ENCODE measurements at places on chromosomes 3 and 15.

DNA sequence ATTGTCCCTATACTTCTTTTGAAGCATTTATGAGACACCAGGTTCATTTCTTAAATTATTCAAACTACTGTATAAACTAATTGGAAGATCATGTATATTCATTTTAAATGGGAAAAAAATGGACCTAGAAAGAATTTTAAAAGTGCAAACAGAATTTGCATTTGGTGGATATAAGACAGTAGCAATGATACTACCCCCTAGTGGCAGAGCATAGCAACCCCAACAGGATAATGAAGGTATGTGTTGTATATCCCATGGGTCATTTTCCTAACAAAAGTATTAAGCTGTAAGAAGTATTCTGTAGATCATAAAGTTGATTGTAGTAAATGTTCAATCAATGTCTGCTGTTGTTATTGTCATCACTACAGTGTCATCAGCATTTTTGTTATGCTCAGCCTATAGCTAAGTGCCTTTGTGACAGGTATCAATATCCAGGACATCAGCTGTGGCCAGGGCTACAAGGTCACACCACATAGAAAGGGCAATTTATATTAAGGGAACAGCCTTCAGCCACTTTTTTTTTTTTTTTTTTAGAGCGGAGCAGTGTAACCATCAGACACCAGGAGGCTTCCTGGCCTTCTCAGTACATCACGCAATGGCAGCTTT is 175.8 kb downstream of the FOXB1 start:
- DNase-seq, result peak; percentile 59

DNA sequence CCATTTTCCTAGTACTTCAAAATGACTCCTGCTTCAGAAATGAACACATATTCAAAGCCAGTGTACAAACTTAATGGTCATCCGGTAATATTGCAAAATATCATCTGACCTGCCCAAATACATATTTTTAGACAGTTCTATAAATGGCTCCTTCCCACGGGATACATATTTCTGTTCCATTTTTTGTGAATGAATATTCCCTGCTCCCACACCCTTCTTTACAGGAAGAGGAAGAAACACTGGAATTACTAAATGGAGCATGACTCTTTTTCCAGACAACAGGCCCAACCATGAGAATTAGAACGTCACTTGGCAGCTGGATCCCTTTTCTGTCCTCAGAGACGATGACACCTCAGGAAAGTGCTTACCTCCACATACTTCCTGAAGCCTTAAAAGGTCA is 38.0 kb upstream of the CBLB start:
- DNase-seq, result peak; percentile 71

- no peak for DNase-seq
Measured at GRCh38 chr3:95177096-95177495, 1114.2 kb downstream of the NSUN3 start.

GRCh38 chr3:183264268-183264667 is 11.2 kb downstream of the B3GNT5 start:
- DNase-seq, result no peak

- DNase-seq, result peak; percentile 85
Measured at GRCh38 chr15:78457101-78457500, 19.1 kb downstream of the IREB2 start.

DNA sequence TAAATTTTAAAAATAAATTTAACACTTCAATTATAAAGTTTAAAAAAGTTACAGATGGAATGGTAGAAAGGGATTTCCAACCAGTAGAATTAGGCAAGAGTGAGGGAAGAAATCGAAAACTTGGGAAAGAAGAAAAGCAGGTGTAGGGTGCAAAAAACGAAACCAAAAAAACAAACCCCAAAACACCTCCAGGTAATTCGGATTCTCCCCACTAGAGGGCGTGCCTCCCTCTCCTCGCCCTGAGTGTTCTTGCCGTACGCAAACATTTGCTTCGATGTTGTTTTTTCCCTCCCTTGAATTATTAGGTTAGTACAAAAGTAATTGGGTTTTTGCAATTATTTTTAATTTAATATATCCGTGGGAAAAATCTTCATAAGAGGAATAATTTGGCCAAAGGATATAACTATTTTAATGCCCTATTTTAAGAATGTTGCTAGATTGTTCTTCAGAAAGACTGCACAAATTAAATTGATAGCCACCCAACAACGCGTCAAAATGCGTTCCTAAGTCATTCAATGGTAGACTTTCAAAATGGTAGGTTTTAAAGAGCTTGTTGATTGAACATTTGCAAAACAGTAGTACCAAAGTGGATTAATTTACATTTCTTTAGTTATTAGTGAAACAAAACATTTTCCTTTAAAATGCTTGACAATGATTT is 63.7 kb downstream of the SLC30A4 start:
- DNase-seq, result peak; percentile 33

DNA sequence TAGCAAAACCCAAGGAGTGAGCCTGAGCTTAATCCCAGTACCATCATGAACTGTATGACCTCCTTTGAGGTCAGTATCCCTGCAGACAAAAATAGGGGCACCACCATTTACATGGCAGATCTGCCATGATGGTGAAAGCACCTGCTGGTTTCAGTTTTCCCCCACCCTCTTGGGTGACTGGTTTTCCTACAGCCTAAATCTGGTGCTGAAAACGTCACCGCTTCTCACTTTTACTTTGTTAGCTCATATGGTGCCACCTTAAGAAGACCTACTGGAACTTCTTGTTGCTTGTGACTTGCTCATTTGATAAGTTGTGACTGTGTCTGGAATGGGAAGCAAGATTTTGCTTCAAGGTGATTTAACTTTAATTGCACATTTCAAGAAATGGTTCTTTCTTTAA is 5.1 kb downstream of the PPP1R2 start:
- no peak for DNase-seq

GRCh38 chr3:107857854-107858253 is 233.0 kb downstream of the CD47 start:
- no peak for DNase-seq

- DNase-seq, result no peak
Measured at GRCh38 chr3:70096376-70097066, 97.0 kb downstream of the SAMMSON start.

GRCh38 chr3:47491186-47491585 is 15.4 kb upstream of the SCAP start:
- no peak for DNase-seq

DNA sequence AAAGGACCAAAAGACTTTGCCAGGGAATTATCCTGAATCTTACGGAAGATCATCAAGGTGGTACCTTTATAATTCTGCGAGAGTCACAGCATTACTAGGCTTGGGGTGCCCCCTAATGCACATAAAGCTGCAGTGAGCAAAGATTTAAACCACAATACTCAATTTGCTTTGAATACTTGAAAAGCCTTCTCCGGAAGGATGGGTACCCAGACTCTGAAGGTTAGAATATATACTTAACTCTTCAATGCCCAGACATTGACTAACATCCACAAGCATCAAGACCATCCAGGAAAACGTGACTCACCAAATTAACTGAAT is 117.8 kb upstream of the KCNH8 start:
- DNase-seq, result no peak

- DNase-seq, result no peak
Measured at GRCh38 chr15:50146632-50147031, 27.6 kb upstream of the ATP8B4 start.

- DNase-seq, result no peak
Measured at GRCh38 chr3:11546657-11547302, 96.9 kb downstream of the VGLL4 start.

GRCh38 chr3:14808025-14808424 is 10.7 kb upstream of the FGD5 start:
- no peak for DNase-seq

DNA sequence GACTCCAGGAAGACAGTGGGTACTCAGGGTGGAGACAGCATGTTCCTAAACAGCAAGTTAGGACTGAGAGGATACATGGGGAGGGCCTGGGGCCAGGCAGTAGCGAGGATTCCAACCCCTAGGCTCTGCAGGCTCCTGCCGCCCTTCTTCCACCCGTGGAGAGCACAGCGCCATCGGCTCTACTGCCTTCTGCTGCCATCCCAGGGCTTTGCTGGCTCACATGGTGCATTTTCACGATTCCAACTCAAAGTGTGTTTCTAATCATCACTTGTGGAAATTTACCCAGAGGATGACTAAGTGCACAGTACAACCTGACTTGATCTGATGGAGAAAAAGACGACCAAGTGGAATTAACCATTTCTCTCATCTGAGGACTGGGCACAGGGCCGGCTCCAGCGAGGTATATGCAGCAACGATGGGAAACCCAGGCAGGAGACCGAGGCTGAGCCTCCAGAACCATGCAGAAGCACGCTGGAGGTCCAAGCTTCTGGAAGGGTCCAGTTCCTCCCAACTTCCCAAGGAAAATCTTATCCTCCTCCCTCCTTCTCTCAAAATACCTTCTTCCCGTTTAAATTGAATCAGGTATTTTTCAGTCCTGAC is 104.6 kb downstream of the LRIG1 start:
- DNase-seq, result no peak

DNA sequence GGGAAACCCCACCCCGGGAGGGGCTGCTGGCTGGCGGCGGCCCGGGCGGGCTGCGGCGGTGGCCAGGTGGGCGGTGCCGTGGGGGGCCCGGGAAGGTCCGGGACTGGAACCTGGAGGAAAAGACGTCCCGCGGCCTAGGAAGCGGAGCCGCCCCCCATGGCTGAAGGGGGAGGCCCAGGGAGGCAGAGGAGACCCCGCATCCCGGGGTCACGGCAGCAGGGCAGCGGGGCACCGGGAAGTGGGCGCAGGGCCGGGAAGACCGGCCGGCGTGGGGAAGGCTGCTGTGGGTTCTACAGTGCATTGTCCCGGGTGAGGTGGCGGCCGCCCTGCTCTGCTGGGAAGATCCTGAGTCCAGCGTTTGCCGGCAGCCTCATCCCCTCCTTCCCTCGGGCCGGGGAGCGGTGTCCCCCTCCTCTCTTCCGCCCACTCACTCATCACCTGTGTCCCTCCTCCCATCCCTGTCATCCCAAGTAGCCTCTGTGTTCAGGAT is 525 bp upstream of the FSTL1 start:
- no peak for DNase-seq

DNA sequence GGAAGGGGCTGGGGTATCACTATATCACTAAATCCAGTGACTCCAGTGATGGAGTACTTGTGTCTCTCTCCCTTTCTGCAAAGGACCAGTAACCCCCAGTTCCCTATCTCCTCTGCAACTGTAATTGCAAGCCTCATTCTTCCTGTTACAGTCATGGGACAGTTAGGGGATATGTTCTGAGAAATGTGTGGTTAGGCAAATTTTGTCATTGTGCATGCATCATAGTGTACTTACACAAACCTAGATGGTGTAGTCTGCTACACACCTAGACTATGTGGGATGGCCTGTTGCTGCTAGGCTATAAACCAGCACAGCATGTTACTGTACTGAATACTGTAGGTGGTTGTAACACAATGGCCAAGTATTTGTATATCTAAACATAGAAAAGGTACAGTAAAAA is 2.2 kb downstream of the VPS8 start:
- peak; percentile 20 for DNase-seq

GRCh38 chr3:63911873-63912767 is at the start of gene SCAANT1:
TSS of gene SCAANT1 (minus strand) at chr3:63912383.
- peak; percentile 94 for DNase-seq

GRCh38 chr3:184760337-184761074 is 48.6 kb upstream of the MAGEF1 start:
- no peak for DNase-seq

- no peak for DNase-seq
Measured at GRCh38 chr3:54827776-54828175, 100.1 kb downstream of the LRTM1 start.

DNA sequence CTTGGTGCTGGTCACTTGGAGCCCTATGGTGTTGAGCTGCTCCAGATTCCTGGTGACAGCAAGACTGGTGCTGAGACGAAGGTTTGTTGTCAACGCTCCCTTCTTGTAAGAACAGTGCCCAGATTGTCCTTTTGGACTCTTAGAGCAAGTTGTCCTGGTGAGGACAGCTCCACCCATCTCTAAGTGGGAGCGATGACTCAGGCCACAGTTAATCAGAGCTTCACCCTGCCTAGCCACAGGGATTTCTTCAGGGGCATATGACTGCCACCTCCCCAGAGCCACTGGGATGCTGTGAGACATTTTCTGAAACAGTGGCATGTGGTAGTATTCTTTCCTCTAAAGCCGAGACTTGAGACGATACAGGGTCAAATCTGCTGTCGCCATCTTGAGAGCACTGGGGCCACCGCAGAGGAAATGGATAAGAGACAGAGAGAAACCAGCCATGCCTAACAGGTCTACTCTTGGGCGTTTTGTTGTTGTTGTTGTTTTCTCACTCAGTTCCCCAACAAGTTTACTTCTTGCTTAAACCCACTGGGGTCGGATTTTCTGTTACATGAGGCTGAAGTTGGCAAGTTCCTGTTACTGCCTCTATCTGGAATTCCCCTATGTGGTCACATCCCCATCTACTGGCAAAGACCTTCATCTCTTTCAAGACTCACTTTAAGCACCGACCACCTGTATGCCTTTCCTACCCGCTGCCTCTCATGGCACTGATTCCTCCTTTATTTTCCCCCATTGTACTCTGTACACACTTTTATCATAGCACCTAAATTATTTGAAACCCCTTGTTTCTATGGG is 16.0 kb upstream of the PCOLCE2 start:
- peak; percentile 40 for DNase-seq

DNA sequence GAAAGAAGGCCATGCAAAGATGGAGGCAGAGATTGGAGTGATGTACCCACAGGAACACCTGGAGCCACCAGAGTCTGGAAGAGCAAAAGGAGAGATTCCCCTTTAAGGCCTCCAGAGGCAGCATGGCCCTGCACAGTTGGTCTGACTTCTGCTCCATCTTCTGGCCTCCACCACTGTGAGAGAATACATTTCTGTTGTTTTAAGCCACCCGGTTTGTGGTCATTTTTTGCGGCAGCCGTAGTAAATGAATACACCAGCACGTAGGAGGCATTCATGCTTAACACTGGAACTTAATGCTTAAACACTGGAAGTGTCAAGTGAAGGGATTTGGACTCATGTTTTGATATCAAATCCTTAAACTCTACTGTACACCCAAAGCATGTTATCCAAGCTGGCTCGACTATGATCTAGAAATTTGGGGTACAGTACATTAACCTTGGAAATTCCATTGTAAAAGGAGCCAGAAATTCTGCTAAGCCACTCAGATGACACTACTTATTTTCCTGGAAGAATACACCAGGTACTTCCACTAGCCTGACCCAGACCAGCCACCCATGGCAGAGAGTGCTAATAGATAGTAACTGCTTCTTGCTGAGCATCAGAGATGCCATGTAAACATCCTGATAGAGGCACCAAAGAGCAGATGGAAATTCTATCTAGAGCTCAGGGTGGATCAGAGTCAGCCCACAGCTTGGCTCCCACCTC is 190.9 kb downstream of the ADAMTS9 start:
- DNase-seq, result no peak

DNA sequence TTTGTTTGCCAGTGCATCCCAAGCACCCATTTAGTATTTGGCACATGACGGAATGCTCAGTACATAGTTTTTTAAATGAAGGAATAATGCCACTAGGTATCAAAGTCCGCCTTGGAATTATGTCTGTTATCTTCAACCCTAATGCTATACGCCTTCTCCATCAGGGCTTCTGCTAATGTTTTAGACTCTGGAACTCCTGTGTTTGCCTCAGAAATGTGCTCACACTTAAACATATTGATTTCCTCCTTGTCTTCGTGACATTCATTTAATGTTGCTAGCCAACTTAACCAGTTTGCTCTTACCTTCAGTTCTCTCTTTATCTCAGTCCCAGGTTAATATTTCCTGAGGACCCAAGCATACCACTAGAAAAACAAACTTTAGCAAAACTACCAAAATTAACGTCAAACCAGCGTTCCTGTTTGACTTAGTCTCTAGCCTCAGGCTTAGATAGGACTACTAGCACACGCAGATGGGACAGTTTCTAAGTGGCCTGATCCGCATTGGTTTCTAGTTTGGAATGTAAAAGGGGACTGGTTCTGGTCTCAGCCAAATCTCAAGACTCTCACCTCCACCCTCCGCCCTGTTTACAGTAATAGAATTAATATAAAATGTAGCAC is 81.4 kb downstream of the IL1RAP start:
- DNase-seq, result no peak

- DNase-seq, result no peak
Measured at GRCh38 chr3:106338582-106339214, 469.9 kb upstream of the CBLB start.
